ENCODE measurements at places on chromosomes 4 and X.

- no peak for DNase-seq
Measured at GRCh38 chr4:44914748-44915147, 188.4 kb upstream of the GNPDA2 start.

DNA sequence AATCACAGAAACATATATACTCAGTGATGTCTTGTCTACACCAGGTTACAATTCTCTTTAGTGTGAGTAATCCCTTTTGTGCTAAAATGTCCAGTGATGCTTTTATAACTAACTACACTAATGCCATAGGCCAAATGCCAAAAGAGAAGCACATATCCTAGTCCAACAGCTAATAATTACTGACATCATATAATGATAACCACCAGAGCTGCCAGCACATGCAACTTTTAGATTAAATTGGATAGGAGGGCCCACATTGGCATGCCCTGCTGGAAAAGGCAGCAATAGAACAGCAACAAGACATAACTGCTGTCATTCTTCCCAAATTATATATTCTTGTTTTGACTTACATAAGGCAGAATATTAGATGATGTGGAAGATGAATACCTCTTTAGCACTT is 238.8 kb downstream of the KCNIP4 start:
- DNase-seq = no peak

GRCh38 chr4:8205749-8206611 is 6.9 kb downstream of the SH3TC1 start:
- no peak for DNase-seq

GRCh38 chr4:3310301-3311094 is 17.7 kb downstream of the RGS12 start:
- no peak for DNase-seq

DNA sequence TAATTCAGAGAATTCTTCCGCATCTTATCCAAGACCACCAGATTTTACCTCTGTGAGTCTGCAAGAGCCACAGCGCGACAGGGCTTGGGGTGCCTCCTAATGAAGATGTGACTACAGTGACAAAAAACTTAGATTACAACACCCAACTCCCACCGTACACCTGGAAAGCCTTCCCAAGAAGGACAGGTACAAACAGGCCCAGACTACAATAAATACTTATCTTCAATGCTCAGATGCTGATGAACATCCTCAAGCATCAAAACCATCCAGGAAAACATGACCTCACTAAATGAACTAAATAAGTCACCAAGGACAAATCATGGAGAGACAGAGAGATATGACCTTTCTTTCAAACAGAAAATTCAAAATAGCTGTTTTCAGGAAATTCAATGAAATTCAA is 20.8 kb upstream of the ABCG2 start:
- no peak for DNase-seq

DNA sequence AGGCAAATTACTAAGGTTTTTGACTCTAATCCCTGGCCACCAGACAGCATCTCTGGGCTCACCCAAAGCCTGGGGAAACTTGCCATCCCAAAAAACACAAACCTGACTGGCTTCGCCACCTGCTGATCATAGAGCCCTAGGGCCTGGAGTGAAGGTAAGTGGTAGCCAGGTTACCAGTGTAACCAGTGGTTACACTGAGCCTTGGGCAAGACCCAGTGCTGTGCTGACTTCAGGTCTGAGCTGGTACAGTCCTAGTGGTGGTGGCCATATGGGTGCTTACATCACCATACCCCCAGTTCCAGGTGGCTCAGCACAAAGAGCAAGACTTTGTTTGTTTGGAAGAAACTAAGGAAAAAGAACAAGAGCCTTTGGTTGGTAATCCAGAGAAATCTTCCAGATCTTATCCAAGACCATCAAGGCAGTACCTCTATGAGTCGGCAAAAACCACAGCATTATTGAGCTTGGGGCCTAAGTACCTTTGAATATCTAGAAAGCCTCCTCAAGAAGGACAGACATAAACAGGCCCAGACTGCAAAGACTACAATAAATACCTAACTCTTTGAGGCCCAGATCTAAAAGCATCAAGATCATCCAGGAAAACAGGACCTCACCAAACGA is 13.7 kb downstream of the MED14 start:
- DNase-seq = no peak

- DNase-seq = no peak
Measured at GRCh38 chr4:519203-519651, 20.2 kb downstream of the PIGG start.

DNA sequence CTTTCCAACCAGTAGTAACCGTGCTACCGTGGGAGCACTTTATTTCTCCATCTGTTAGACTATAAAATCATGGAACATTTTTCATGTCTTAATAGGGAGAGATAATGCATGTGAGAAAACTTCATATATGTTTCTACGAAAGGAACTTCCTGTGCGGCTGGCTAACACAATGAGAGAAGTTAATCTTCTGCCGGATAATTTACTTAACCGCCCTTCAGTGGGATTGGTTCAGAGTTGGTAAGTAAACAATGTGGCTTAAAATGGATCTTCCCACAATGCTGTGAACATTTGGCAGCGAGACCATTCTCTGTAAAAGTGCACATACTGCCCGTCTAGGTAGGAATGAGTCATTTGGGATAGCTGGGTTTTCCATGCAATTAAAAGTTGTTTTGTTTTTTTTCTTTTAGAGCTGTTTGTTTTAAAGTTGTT is 29.6 kb downstream of the PDK3 start:
- no peak for DNase-seq

GRCh38 chr4:186727977-186728519 is 4.4 kb upstream of the FAT1 start:
- no peak for DNase-seq

- no peak for DNase-seq
Measured at GRCh38 chrX:48736303-48736702, 25.2 kb upstream of the GLOD5 start.
